ENCODE measurements at places on chromosomes 16 and 17.

DNA sequence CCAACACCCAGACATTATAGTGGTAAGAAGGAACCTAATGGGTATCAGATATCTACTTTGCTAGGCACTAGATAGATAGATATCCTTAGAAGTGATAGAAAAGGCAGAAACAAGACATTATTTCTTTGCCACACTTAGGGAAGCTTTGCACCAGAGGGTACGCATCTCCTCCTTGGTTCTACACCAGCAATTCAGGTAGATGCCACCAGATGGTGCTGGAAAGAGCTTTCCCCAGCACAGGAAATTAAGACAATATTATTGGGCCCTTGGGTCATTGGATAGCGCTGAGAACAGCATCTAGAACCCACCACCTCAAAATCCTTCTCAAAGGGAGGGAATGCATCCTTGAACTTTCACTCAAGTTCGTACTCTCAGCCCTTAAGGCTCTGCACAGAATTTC, 173.8 kb upstream of the CCL2 start:
- no peak for DNase-seq

DNA sequence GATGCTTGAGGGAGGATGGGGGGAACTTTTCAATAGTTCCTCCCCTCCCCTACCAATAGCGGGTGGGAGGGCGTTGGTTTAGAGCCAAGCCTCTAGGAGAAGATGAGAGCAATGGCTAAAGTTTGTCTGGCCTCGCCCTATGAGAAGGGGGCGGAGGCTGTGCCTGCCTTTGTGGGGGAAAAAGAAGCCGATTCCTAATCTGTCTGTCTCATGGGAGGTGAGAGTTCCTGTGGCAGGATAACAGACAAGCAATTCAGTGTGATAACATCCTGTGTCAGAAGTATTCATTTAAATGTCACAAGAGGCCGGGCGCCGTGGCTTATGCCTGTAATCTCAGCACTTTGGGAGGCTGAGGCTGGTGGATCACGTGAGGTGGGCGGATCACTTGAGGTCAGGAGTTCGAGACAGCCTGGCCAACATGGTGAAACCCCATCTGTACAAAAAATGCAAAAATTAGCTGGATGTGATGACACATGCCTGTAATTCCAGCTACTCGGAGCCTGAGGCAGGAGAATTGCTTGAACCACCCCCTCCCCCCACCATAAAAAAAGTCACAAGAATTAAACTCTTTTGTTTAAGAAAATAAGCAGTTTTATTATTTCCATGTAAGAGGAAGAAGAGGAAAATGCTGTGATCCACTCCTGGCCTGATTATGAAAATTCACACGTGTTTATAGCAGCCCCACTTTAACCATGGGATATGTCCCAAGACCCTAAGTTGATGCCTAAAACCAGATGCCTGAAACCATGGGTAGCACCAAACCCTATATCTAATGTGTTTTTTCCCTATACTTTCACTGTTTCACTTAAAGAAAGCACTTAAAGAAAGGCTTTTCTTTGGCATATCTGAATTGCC, 1.7 kb downstream of the SLFN5 start:
- peak; percentile 68 for DNase-seq

DNA sequence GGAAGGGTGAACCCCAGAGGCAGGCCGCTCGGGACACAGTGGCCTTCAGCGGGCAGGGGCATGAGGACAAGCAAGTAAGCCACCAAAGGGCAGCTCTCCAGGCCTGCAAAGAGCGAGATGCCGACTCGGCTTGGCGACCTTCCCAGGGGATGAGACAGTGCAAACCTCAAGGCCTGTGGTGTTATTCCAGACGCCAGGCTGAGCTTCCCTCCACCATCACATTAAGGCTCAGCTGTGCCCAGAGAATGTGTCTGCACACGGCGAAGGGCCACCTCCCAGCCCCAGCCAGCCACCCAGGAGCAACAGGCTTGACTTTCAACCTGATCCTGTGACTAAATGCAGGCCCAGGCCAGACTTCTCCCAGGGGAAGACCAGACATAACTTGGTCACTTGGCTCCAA, 251.4 kb downstream of the SOX9 start:
- no peak for DNase-seq

GRCh38 chr17:21686165-21687015, 5.9 kb upstream of the KCNJ18 start:
- DNase-seq: no peak

GRCh38 chr16:12462426-12463280, 341.0 kb downstream of the CPPED1 start:
- DNase-seq: no peak

DNA sequence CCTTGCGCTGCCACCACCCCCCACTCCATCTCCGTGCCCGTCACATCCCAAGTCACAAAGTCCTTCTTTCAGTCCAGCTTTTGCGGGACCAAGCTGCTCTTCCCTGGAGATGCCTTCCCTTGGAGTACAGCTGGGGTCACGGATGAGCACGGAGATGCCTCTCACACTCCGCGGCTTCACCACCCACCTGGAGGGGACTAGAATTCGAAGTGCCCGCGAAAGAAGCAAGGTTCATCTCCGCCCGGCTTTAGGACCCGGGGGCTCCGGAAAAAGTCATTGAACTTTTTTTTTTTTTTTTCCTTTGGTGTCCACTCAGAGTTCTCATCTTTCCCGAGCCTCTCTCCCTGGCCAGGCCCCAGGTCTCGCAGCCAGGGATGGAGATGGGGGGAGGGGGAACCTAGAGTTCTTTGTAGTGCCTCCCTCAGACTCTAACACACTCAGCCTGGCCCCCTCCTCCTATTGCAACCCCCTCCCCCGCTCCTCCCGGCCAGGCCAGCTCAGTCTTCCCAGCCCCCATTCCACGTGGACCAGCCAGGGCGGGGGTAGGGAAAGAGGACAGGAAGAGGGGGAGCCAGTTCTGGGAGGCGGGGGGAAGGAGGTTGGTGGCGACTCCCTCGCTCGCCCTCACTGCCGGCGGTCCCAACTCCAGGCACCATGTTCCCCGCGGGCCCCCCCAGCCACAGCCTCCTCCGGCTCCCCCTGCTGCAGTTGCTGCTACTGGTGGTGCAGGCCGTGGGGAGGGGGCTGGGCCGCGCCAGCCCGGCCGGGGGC, at the start of gene FKBP10:
Gene FKBP10 (plus strand): TSS at position 624 of the 771 bp plus-strand sequence. CDS start 31 bp downstream, at position 655.
- peak; percentile 53 for DNase-seq

DNA sequence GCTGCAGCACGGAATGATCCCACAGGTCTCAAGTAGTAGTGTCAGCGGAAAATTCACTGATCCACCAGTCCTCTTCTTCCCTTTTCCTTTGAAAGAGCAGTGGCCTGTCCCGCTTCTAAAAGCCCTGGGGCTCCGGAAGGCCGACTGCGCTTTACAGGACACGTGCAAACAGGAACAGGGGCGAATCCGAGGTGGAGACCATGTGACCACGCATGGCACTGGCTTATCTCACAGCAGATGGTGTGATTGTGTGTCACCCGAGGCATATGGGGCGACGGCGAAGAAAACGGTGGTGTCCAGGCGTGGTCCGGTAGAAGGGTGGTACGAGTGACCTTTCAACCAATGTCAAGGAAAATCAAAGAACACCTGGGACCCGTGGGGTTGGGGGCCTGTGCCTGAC, 12.0 kb upstream of the KCNJ18 start:
- no peak for DNase-seq

DNA sequence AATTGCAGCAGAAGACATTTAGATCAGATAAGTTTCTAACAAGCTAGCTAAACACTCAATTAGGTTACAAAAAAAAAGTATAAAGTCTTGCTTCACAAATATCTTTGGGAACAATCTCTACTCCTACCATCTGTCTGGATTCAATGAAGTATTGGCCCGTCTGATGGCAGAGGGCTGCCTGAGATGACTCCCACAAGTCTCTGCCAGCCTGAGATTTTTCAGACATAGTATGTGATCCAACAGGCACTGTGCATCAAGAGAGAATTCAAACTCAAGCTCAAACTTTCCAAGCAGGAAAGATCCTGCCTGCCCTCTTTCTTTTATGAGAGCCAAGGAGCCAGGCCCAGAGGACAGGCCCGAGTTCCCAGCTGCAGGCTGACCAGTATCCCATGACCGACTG, 22.6 kb downstream of the SLC39A11 start:
- DNase-seq: no peak

DNA sequence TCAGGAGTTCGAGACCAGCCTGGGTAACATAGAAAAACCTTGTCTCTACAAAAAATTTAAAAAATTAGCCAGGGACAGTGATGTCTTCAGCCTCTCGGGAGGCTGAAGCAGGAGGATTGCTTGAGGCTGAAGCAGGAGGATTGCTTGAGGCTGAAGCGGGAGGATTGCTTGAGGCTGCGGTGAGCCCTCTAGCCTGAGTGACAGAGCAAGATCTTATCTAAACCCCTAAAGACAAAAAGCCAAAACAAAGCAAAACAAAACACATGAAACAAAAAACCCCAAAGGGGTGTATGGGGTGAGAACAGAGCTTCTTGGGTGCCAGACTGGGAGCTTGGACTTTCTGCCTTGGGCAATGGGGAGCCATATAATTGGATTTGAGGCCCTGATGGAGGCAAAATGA, 2.6 kb downstream of the SPNS3 start:
- no peak for DNase-seq

DNA sequence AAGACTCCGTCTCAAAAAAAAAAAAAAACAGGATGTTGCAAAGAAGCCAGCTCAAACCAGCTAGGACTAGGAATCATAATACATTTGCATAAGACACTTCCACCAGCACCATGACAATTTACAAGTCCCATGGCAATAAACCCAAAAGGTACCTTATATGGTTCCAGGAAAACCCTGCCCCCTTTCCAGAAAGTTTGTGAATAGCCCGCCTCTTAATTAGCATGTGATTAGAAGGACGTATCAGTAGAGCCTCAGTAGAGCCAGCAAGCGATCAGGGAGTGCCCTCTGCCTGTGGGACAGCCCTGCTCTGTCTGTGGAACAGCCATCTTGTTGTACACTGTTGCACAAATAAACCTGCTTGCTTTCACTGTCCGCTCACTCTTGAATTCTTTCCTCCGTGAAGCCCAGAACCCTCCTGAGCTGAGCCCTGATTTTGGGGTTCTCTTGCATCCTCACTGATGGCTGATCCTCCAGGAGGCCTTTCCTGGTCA, 14.0 kb downstream of the NUPR1 start:
- DNase-seq: no peak

DNA sequence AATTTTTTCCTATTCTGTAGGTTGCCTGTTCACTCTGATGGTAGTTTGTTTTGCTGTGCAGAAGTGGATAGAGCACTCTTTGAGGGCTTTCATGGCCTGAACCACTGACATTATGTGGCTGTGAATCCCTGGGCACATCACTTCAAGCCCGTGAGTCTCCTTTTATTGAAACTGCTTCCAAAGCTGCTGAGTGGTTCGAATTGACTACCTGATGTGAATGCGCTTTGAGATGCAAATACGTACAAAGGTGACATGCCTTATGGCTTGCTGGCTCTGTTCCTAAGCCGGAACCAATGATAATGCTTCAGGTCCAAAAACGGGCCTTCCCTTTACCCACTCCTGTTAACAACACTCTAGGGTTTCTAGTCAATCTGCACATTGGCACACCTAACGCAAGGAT, 34.3 kb downstream of the ASPA start:
- no peak for DNase-seq

DNA sequence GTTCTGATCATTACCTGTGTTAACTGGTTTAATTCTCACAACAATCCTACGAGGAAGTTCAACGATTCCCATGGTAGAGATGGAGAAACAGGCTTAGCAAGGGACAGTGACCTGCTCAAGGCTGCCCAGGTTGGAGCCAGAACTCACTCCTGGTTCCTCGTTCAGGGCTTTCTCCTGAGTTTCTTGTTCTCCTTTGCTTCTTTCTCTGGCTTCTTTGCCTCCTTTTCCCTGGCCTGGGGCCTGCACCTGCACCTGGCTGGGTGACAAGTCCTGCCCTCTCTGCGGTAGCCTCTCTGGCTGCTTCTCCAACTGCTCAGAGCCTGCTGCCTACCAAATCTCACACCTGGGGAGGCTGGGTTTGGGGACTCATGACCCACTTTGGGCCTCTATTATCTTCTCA, 2.8 kb downstream of the CCL22 start:
- DNase-seq: no peak

GRCh38 chr17:57486882-57487301, 230.6 kb downstream of the MSI2 start:
- no peak for DNase-seq

DNA sequence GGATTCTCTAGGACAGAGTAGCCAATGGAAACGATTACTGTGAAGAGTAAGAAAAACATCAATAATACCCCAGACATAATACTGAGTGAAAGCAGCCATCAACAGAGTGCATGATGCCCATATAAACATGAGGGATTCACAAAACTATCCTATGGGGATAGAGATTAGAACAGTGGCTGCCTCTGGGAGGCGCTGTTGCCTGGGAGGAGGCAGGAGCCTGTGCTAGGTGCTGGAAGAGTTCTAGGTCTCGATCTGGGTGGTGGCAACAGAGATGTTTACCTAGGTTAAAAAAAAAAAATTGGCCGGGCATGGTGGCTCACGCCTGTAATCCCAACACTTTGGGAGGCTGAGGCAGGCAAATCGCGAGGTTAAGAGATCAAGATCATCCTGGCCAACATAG, 7.9 kb downstream of the FA2H start:
- DNase-seq: no peak

DNA sequence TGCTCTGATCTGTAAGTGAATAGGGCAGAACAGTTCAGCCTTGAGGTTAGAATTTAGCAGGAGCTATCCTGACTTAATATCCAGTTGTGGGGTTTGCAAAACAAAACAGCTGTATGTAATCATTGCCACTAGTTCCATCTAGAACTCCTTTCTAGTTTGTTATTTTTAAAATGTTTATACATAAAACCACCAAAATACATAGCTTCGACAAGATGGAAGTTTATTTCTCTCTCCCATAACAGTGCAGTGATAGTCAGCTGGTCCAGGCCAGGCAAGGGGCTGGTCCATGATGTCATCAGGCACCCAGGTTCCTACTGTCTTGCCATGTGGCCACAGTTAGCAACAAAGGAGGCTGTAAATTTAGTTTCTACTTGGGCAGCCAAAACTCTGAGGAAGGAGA, 10.5 kb upstream of the PLK1 start:
- DNase-seq: no peak

DNA sequence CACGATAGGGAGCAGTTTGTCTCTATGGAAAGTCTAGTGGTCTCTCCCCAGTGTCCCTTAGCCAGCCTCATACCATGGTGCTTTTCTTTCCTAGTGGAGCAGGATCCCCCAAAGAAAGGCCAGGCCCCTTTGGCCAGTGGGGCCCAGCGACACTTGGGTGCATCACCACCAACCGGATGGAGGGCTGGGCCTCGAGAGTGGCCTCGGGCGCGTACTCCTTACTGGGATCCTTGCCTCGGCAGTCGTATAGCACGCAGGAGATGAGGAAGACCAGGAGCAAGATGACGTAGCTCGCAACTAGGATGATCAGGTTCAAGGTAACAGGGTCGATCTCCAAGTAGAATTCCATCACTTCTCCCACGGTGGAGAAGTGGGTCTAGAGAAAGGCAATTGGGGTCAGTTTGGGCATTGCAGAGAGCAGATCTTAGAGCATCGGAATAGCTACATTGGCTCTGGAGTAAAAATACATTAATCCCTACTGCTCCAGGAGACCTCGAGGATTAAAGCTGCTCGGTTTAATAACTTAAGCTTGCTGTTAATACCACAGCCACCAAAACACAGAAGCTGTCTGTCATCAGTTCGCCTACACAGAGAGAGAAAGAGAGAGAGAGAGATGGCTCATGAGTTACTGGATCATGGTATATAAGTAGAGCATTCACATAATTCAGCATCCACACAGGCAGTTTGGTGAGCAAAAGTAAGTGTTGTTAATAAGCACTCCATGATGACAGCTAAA, at the start of gene SMIM36:
Gene SMIM36 (minus strand): TSS at position 467 of the 736 bp plus-strand sequence.
- DNase-seq: no peak

All from mucosa of descending colon (tissue), 3 donors.